ENCODE measurements at places on chromosomes 12 and 14.
A peak's percentile ranks its signal among the peaks of the same experiment; 100 is the strongest.

DNA sequence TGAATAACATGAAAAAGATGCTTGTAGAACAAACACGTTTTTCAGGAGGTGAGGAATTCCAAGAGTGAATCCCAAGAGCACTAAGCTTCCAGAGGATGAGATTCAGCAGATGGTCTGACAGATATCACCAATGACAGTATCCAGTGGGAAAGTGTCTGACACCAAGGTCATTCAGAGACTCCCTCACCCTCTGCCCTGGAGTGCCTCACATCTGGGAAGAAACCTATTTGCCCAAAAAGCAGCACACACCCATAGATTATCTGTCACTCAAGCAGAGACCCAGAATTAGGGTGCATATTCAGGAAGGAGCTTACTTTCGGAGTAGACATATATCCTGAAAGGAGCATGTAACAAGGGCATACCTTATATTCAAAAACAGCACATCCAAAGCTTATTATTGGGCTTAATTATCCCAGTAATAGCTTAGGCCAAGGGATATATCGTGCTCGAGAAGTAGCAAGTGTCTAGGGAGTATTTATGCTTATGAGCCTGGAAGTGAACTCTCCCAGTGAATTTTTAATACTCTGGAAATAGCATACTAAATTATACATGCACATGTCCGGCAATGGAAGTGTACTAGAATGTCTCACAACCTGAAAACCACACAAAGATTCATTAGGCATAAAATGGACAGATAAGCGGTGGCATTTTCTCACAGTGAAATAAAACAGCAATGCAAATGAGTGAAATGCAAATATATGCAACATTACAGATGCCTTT lies 998.1 kb upstream of the TMEM132C start:
- DNase-seq = no peak

GRCh38 chr12:70049596-70050360 lies 193.5 kb upstream of the CNOT2 start:
- DNase-seq = no peak

- DNase-seq = no peak
These were observed 22.2 kb downstream of the DUSP16 start for GRCh38 chr12:12540261-12541013.

- no peak for DNase-seq
These were observed 13.2 kb downstream of the KCNH5 start for GRCh38 chr14:63032076-63032475.

GRCh38 chr12:69351462-69352236 lies 3.5 kb downstream of the LYZ start:
- no peak for DNase-seq

- no peak for DNase-seq
These were observed 220.3 kb downstream of the KTN1 start for GRCh38 chr14:55800156-55800785.

DNA sequence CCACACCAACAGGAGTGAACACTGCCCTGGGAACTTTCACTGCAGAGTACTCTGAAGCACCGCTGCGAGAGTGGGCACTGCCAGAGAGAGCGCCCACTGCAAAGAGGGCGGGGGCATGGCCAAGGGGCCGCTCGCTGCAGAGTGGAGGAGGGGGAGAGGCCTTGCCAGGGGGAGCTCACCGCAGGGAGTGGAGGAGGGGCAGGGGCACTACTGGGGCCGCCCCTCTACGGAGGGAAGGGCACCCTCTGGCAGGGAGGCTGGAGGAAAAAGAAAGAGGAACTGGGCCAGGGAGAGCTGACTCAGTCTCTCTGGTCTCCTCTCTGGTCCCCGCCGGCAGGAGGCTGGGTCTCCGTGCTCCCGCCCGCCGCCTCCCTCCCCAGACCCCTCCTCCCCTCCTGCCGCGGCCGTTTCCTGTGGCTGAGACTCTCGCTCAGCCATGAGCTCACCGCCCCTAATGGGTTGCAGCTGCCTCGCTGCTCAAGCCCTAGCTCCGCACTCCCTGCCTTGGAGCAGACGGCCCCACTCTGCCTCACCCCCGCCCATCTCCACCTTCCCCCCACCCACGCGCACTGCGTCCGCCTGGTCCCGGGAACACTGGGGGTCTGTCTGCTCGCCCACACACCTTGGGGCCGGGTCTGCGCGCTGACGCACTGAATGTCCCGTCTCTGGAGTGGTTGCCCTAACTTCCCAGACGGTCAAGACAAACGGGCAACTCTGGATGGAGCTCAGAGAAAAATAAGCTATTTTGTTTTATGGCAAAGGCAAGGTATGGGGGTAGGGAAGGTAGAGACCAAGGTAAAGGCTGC lies 1.3 kb downstream of the ARHGEF40 start:
- peak; percentile 84 for DNase-seq

GRCh38 chr14:104784218-104784568 lies 11.4 kb downstream of the AKT1 start:
- DNase-seq = no peak

GRCh38 chr12:130948751-130949150 lies 5.0 kb upstream of the ADGRD1 start:
- no peak for DNase-seq

Data from NCI-H1105 treated with DMSO at 0.1 percent for 48 hours (cell line).